Stimulated activated CD8-positive, alpha-beta memory T cell treated with anti-CD3 and anti-CD28 coated beads, Interleukin-7, amount 100 ng/mL, for 24 hours (primary cell): ENCODE measurements at places on chromosomes 6 and 20.

GRCh38 chr6:16055852-16056251, 73.0 kb upstream of the MYLIP start:
- DNase-seq: no peak

DNA sequence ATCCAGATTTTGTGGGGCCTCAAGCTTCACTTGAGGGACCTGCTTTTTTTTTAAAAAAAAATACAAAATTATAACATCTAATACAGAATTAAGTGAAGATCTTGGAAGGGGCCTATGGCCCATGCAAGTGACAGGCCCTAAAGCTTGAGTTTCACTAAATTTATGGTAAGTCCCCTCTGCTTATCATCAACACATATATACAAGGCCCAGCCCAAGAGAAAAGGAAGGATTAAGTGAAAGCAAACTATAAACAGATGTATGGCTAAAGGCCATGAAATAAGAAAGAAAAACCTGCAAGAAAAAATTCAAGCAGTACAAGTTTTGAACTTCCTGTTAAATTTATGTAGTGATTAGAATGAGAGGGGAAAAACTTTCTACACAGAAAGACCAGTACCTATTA, 86.8 kb downstream of the CDC40 start:
- no peak for DNase-seq

GRCh38 chr20:62969179-62969760, 16.8 kb downstream of the SLC17A9 start:
- no peak for DNase-seq

- no peak for DNase-seq
Observed at GRCh38 chr6:31498748-31499147, 803 bp downstream of the MICB start.

GRCh38 chr6:106025655-106026054, 60.5 kb upstream of the PRDM1 start:
- no peak for DNase-seq

DNA sequence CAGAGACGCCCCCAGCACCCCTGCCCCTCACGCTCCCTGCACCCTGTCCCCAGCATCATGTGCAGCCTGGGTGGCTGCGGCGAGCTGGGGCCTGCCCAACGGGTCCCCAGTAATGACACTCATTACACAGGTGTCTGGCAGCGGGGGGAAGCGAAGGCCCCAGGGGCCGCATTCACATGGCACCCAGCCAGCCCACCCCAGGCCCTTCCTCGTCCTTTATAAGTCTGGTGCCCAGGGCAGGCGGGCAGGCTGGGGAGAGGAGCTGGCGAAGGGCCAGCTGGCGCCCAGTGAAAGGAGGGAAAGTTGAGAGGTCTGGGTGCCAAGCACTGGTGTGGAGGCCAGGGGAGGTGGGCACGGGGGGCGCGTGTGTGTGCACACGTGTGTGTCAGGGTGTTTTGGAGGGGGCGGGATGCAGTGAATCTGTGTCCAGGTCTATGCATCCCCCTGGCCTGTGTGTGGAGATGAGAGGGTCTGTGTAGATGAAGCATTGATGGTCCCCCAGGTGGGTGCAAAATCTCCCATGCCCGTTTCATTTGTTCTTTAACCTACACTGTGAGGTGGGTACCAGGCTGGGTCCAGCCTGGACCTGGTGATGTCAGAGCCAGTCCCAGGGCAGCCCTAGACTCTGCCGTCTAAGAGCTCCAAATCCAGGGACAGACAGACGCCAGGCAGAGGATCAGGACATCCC, 105.3 kb downstream of the CEBPB start:
- no peak for DNase-seq

GRCh38 chr6:47377971-47378370, 68.3 kb upstream of the TNFRSF21 start:
- DNase-seq: no peak

DNA sequence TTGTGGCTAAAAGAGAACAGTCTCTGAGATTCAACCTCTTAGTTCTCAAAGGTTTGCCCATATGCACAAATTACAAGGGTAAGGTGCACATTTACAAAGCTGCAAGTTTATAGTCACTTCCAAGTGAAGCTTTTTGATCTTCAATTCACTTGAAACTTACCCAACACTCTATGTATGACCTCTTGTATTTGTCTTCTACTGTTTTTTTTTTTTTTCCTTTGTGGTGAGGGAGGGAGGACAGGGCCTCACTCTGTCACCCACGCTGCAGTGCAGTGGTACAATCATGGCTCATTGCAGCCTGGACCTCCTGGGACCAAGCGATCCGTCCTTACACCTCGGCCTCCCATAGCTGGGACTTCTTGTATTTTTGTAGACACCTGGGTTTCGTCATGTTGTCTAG, 4.5 kb upstream of the FOXO3 start:
- DNase-seq: no peak

DNA sequence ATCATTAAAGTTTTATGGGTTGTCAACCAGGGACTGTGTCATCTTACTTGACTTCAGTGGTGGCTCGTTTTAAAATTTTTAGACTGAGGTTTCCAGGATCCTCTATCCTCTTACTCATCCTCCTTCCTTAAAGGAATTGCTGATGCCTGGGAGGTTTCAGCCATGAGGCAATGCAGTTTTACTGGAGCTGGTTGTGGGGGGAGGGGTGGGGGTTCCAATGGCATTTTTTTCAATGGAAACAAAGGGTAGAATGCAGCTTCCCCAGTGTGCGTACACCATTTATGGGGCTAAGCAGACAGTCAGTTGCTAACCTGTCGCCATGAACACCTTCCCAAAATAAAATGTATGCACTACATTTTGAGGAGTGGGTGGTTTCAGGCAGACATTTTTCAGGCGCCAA, 88.0 kb downstream of the METTL24 start:
- no peak for DNase-seq

- no peak for DNase-seq
Observed at GRCh38 chr20:22098511-22098910, 393.0 kb downstream of the PAX1 start.

GRCh38 chr6:17714879-17715851, 8.4 kb upstream of the NUP153 start:
- no peak for DNase-seq

DNA sequence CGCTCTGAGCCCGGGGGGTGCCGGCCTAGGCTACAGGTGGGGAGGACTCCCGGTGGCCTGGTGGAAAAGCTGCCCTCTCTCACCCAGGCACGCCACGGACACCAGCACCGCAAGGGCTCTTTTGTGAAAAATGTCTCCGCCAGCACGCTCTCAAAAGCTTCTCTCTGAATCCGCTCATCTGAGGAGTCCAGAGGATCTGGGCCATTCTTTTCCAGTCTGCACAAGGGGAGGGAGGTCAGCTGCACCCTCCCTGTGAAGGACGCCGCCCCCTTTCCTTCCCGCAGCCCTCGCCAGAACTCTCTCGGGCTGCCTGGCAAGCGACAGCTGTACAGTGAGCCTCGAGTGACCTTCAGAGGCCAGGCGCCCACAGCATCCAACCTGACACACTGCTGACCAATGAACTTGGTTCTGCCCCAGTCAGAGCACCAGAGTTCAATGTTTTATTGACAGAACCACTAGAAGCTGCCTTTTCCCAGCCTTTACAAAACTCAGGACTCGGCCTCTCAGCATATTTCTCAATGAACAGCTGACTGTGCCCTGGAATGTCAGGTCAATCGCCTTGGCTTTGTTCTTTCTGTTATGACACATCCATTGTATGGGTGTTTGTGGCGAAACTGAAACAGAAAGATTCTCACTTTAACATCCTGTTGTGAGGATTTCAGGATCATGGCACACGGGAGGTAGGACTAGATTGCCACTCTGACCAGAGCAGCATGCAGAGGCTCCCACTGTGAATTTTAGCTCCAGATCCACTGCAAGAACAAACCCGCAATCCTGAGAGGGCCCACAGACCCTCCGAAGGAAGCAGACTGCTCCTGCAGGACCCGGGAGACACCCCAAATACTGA, 26.7 kb downstream of the SERPINB9 start:
- no peak for DNase-seq

GRCh38 chr6:10759884-10760329, 12.3 kb downstream of the TMEM14B start:
- no peak for DNase-seq

DNA sequence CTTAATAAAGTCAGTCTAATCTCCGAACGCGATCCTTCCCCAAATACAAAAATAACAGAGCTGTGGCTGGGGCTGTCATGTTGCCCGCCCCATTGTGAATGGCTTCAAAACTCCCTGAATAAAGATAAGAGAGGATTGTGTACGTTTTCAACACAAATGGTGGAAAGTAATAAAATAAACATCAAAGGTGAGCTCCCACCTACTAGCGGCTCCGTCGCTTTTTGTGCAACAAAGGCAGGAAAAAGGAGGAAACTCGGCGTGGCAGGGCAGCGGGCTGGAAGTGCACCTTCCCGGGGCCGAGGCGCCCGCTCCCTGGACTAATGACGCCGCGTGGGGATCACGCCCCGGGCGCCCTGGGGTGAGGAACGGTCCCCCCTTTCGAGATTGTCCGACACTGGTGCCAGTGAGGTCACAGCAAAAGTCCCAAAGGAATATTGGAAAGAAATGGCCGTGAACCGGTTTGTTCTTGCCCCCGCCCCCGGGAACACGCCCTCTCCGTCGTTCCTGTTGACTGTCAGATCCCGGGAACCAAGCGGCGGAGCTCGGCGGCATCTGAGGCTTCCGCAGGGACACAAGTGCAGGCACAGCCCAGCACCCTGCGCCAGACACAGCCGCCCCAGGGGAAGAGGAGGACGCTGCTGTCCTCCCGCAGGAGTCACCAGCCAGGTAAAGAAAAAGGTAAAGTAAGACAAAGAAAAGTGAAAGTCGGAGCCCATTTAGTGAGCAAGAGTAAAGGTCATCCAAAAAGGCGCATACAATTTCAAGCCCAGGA, 1.1 kb upstream of the FOXQ1 start:
- no peak for DNase-seq

- no peak for DNase-seq
Observed at GRCh38 chr6:14243597-14243996, 126.0 kb downstream of the CD83 start.

DNA sequence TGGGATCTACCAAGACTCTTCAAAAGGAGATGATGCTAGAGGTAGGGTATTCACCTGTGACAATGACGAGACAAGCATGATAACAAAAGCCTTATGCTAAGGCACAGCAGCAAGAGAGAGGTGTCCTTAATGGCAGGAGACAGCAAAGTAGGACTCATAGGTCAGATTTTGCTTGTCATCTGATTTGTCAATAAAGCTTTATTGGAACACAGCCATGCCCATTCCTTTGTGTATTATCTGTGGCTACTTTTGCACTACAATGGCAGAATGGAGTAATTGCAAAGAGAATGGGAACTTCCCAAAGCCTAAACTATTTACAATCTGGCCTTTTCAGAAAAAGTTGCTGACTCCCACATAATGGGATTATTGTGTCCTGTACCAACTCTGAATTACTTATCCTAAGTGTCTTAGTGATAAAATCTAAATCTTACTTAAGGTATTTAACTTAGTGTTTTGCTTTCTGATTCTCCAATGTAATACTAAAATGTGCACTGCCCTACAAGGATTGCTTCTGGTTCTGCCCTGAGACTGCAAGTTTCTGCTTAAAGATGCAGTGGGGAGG, 221.6 kb downstream of the CDC5L start:
- DNase-seq: no peak

DNA sequence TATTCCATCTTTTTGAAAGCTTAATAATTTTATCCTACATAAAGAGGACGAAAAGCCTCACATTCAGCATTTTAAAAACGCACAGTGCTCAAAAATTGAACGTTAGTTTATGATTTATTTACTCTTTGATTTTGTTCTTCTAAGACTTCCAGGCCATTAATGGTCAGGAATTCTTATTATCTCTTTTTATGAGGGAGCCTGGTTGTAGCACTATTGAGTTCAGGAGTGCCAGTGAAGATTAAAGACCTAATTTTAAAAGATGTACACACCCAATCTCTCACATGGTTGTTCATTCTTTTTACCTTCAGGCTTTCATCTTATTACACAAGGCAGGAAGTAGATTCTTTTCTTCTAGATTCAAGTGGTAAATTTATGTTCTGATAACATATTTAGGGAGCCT, 68.6 kb downstream of the HDDC2 start:
- DNase-seq: no peak

DNA sequence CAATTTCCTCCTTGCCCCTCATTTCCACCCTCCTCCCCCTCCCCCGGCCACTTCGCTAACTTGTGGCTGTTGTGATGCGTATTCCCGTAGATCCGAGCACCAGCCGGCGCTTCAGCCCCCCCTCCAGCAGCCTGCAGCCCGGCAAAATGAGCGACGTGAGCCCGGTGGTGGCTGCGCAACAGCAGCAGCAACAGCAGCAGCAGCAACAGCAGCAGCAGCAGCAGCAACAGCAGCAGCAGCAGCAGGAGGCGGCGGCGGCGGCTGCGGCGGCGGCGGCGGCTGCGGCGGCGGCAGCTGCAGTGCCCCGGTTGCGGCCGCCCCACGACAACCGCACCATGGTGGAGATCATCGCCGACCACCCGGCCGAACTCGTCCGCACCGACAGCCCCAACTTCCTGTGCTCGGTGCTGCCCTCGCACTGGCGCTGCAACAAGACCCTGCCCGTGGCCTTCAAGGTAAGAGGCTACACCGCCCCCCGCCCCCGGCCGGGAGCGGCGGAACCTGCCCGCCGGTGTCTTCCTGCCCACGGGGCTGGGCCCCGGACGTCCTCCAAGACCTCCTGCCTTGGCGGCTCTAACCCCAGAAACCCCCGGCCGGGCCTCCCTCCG, 44.9 kb upstream of the SUPT3H start:
- no peak for DNase-seq

GRCh38 chr6:134397676-134398075, 79.8 kb upstream of the SGK1 start:
- no peak for DNase-seq

DNA sequence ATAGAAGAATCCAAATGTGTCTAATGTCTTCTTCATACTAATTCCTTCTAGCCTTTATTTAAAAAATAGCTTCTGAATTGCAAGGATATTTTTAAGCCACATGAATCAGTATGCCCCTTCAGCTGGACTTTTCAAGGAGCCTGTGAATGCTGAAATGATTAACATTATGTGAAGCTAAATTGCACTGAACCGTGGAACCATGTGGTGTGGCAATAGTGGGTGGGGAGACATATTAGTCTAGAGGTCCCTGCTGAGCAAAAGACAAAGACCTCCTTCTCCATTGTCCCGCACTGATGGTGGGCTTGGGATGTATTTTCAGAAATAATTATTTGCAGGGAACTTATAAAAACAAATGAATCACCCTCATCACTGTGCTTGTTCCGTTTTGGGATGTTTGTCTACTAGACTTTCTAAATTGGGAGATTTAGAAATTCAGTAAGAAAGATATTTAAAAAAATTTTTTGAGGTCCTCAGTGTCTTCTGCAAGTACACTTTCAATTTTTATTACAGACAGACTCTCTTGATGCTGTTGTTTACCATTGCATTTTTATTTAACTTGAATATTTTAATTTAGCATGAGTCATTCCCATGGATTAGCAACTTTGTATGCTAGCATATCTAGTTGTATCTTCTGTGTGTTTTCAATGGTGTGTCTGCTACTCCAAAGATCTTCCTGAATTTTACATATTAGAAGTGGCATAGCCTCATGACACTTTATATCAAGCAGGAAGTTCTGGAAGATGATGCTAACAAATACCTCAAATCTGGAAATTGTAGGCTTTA, 238.1 kb downstream of the LAMA2 start:
- no peak for DNase-seq

DNA sequence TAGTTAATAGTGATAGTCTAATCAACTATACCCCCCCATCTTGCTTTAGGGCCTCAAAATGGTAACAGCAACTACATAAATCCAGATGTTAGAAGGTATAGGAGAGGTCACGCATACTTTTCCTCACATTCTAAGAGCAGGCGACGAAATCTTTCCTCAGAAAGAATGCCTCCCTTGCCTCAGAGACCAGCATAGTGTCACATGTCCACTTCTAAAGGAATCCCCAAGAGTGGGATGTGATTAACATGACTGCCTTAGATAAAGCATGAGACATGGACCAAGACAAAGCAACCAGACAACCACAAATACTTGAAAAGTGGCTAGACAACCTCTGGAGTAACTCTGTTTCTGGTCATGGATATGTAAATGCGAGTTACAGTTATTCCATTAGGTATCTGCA, 710.7 kb downstream of the EYS start:
- DNase-seq: no peak
